Uterine smooth muscle cell (primary cell): ENCODE measurements at places on chromosomes 2 and 18. TPM values are rescaled to one million over a fixed set of nuclear protein-coding genes. Genes with fewer than 3 reads are reported as not detected.

Gene ICOS
- not detected in 2 replicates for total RNA-seq

Gene TUBA3E
- not detected in 2 replicates for total RNA-seq

Gene CCDC148
- 0.66 and 1.00 TPM in 2 replicates for total RNA-seq

Gene ANKRD36
- 30.5 and 42.4 TPM in 2 replicates for total RNA-seq

Gene FBXO48
- 0.37 and 0.66 TPM in 2 replicates for total RNA-seq

Gene RGPD4
- total RNA-seq = not detected in 2 replicates

Gene REEP1
- total RNA-seq = 0.11 and 0.12 TPM in 2 replicates

Gene GAL3ST2
- total RNA-seq = 0.25 and 0.44 TPM in 2 replicates

Gene MAP2
- 2.4 and 13.4 TPM in 2 replicates for total RNA-seq

Gene IL37
- total RNA-seq = 0.22 TPM in 1 of 2 replicates, not detected in the other

Gene MAPRE3
- total RNA-seq = 6.6 and 8.4 TPM in 2 replicates

Gene IL1RN
- not detected in 2 replicates for total RNA-seq
